ENCODE measurements at places on chromosomes 3 and 15. TPM values are rescaled to one million over a fixed set of nuclear protein-coding genes. Genes with fewer than 3 reads are reported as not detected.

The LRTM1 gene
- total RNA-seq = not detected

The GFM1 gene
- 59.1 TPM for total RNA-seq

The MST1 gene
- total RNA-seq = 11.1 TPM

The CCDC54 gene
- total RNA-seq = not detected

The GOLGA8M gene
- 0.55 TPM for total RNA-seq

DNA sequence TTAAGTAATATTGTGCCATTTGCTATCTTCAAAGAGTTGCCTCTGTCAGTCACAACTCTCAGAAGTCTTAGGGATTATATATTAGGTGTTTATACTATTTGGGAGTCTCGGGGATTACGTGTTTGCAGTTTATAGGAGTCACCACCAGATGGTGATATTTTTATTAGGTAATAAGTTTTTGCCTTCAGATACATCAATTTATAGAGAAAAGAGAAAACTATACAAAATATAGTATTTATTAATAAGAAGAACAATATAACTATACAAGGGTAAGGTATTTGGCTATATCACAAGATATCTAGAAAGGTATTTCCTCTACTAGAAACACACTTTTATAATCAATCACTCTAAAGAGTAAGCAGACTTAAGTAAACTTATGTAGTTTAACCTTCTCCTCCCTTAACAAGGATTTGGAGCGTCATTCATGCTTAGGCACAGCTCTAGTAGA lies 10.7 kb upstream of the DHX36 start:
- H3K27ac ChIP-seq = no peak overlapping the region
- no peaks in the 10 kb centered on the region for H3K4me1 ChIP-seq
- no peak overlapping the region for H3K4me3 ChIP-seq
- H3K36me3 ChIP-seq = no peaks in the 10 kb centered on the region
- no peak for DNase-seq

DNA sequence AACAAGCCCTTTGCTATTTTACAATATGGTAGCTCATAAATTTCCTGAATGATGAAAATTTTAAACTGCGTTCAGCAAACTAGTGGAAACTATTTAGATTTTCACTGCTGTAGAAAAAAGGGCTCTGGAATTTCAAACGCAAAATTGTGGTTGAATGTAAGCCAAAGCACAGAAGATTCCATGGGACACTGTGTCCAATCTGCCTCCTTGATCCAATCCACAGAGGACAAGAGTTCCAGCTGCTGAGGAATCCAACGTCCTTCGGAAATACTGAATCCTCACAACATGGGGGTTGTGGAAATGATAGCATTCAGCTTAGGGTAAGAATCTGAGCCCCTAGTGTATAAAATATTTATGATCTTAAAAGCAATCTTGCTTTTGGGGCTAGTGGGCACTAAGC lies 161.0 kb downstream of the PLD1 start:
- no peak for DNase-seq
- no peak overlapping the region for H3K27ac ChIP-seq
- H3K4me3 ChIP-seq = no peak overlapping the region

GRCh38 chr3:54036543-54036942 lies 85.8 kb upstream of the CACNA2D3 start:
- no peaks in the 10 kb centered on the region for H3K36me3 ChIP-seq
- no peak overlapping the region for H3K27ac ChIP-seq
- H3K4me3 ChIP-seq = no peak overlapping the region
- DNase-seq = no peak

GRCh38 chr3:172391592-172392302 lies 56.5 kb downstream of the GHSR start:
- DNase-seq = no peak
- no peaks in the 10 kb centered on the region for H3K27me3 ChIP-seq
- peaks cover 6% of the 10 kb centered on the region for H3K36me3 ChIP-seq
- H3K27ac ChIP-seq = no peak overlapping the region
- no peak overlapping the region for H3K4me3 ChIP-seq

- H3K4me3 ChIP-seq = no peak overlapping the region
- H3K27me3 ChIP-seq = peaks cover 5% of the 10 kb centered on the region
- no peak for DNase-seq
- peaks cover 6% of the 10 kb centered on the region for H3K4me1 ChIP-seq
- H3K27ac ChIP-seq = no peak overlapping the region
These were observed 67.2 kb downstream of the EIF4E3 start for GRCh38 chr3:71657831-71658530.

DNA sequence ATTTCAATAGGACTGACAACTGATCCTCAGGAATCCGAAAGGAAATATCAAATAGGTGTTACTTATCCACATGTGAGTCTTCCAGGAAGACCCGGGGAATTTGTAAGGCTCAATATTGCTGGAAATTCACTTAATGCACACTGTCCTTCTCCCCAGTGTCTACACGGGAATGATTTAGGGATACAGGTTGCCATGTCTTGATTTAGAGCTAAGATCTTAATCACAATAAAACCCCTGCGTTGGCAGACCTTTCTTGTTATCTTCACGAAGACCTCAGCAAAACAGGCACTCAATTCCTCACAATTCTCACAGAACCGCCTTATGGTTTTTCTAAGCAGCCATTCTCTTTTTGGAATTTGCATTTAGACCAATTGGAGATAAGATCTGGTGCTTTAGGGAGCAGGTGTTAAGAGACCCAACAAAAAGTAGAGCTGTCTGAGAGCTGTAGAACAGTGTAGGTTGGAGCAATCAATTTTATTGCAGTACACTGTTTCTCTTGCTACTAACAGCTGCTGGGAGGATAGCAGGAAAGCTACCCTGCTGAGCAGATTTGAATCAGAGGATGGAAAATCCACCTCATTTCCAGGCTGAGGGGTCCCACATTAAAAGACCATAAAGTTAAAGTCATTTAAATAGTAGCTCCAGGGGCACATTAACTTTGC lies 925.7 kb downstream of the EPHA3 start:
- no peak overlapping the region for H3K4me3 ChIP-seq
- H3K36me3 ChIP-seq = no peaks in the 10 kb centered on the region
- DNase-seq = no peak

DNA sequence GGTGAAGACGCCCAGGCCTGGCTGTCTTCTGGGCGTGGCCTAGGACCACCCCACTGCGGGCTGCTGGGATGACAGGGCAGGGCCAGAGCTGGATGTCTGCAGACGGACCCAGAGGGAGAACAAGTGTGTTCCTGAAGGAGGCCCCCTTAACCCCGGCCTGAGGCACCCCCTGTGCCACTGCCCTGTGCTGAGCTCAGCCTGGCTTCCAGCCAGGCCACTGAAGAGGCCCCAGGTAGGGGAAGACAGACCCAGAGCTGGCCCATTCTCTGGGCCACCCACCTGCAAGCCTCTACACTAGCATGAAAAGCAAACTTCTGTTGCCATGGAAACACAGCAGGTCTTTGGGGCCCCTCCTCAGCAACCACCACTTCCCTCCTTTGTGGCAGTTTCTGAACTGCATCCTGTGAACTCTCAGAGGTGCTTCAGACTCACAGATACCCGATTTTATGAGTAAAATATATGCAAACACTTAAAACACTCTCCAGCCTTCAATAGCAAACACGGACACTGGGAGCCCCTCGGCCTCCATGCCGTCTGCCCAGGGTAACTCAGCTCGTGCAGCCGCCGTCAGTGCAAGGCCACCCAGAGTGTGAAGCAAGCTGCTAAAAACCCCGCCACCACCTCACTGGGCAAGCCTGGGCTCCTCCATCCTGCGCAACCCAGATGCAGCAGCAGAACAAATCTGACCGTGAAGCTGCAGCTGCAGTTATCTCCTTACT lies 42.5 kb downstream of the CMTM6 start:
- no peaks in the 10 kb centered on the region for H3K27me3 ChIP-seq
- H3K4me3 ChIP-seq = peak overlapping the region; percentile 68
- peaks cover 22% of the 10 kb centered on the region for H3K36me3 ChIP-seq
- DNase-seq = peak; percentile 80

GRCh38 chr3:124934577-124934976 lies at the start of gene MUC13:
Gene MUC13, minus strand, starts transcription at chr3:124934751. Its CDS starts 39 bp downstream, at chr3:124934712.
- H3K4me1 ChIP-seq = no peaks in the 10 kb centered on the region
- H3K4me3 ChIP-seq = no peak within 1 kb of the TSS
- no peaks in the 10 kb centered on the region for H3K36me3 ChIP-seq
- H3K27ac ChIP-seq = no peak within 1 kb of the TSS

- peaks cover 90% of the 10 kb centered on the region for H3K4me1 ChIP-seq
- DNase-seq = no peak
These were observed 16.2 kb downstream of the ARHGEF3 start for GRCh38 chr3:56785499-56785898.

DNA sequence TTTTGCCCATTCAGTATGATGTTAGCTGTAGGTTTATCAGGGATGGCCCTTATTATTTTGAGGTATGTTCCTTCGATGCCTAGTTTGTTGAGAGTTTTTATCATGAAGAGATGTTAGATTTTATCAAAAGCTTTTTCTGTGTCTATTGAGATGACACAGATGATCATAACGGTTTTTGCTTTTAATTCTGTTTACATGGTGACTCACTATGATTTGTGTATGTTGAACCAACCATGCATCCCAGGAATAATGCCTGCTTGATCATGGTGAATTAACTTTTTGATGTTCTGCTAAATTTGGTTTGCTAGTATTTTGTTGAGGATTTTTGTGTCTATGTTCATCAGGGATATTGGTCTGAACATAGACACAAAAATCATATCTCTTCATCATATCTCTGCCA lies 8.3 kb downstream of the GPR156 start:
- H3K4me3 ChIP-seq = no peak overlapping the region
- no peaks in the 10 kb centered on the region for H3K36me3 ChIP-seq
- no peak for DNase-seq
- no peak overlapping the region for H3K27ac ChIP-seq
- no peaks in the 10 kb centered on the region for H3K4me1 ChIP-seq
- H3K27me3 ChIP-seq = peaks cover 45% of the 10 kb centered on the region

GRCh38 chr3:71351403-71352149 lies 232.0 kb downstream of the FOXP1 start:
- DNase-seq = no peak
- no peak overlapping the region for H3K4me3 ChIP-seq
- H3K36me3 ChIP-seq = peaks cover 16% of the 10 kb centered on the region
- peaks cover 42% of the 10 kb centered on the region for H3K4me1 ChIP-seq
- no peaks in the 10 kb centered on the region for H3K27me3 ChIP-seq

DNA sequence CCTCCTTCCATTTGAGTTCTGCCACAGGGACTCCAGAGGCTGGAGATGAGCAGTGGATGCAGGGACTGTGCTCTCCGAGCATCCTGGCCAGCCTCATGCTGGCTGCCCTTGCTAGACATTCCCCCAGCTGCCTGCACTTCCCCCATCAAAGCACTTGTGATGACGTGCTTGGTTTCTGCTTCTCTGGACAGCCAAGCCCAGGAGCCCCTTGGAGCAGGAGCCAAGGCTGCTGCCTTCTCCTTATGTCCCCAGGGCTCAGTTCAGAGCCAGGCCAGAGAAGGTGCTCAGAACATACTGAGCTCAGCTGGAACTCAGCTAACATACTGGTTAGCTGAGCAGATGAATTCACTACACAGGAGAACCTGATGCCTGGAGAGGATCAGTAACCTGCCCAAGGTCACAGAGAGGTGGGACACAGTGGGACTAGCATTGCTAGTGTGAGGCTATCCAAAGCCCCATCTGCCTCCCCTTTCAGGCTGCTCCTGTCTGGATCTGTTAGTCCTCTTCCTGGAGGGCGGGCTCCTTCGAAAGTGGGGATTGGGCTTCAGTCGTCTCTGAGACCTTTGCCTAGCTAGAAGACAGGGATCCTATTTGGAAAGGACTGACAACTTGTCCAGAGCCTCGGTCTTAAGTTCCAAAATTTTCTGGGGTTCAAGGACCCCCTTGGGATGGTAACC lies 4.3 kb downstream of the PCBP4 start:
- H3K4me1 ChIP-seq = peaks cover 2% of the 10 kb centered on the region
- peaks cover 2% of the 10 kb centered on the region for H3K27me3 ChIP-seq

DNA sequence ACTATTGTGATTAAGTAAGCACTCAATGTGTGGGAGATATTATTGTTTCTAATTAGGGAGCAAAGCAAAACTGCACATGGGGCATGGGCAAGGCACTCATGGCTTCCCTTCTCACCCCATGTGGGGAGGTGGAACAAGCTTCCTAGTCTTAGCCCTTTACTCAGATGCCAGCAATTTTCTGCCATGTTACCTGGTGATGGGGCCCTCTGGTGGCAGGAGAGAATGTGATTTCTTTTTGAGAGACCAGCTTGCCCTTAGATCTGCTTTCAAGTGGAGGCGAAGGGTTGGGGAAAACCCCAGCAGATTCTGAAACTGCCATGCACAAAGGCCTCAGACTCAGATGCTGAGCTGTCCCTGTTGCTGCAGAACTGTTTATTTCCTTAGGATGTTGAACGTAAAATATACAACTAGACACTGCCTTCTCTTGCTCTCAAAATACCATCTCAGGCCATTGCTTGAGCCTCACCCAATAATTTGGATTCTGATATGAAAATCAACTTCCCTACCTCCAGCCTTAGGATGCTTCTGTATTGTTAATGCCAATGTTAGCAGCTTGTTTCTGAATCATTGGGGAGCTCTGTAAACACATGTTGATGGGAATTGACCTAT lies 130.2 kb upstream of the TPRG1 start:
- H3K4me3 ChIP-seq = no peak overlapping the region
- DNase-seq = peak; percentile 76
- H3K4me1 ChIP-seq = peaks cover 51% of the 10 kb centered on the region
- H3K27ac ChIP-seq = peak overlapping the region; percentile 25
- H3K36me3 ChIP-seq = peaks cover 16% of the 10 kb centered on the region
- no peaks in the 10 kb centered on the region for H3K27me3 ChIP-seq

DNA sequence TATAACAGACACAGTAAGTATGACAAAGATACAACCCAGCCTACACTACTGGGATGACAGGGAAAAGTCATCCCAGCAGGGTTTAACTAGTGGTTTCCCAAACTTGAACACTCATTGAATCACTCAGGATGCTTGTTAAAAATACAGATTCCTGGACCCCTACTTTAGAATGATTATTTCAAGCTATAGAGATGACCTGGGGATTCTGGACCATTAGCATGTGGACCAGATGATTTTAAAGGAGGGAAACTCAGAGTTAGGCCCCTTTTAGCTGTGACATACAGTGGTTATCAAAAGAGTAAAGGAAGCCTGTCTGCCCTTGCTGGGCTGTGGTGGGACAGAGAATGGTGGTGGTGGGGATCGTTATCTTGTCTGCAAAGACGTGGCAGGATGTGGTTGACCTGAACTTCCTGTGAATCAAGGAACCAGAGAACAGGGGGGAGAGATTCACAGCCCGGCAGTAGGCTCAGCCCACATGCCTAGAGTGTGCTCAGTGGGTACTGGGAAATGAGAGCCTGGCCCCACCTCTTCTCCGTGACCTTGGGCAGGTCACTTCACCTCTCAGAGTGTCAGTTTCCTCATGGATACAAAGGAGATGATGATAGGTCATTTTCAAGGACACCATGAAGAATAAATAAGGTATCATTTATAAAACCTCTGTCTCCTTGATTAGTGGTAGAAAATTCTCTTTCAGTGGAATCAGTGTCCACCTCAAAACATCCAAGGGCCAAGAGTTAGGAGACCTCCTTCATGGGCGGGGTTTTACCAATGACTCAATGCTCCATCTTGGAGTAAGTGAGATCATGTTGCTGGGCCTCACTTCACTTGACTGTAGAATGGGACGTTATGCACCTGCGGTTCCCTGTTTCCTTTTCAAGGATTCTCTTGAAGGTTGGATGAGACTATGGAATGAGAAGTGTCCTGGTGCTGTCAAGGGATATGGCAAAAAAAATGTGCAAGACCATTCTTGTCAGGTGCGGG lies 306.5 kb downstream of the RPLP1 start:
- H3K36me3 ChIP-seq = peaks cover 21% of the 10 kb centered on the region
- peak; percentile 90 for DNase-seq
- no peak overlapping the region for H3K4me3 ChIP-seq
- peaks cover 2% of the 10 kb centered on the region for H3K27me3 ChIP-seq
- peaks cover 80% of the 10 kb centered on the region for H3K4me1 ChIP-seq

Measured in activated T-helper 2 cell treated with anti-CD3 and anti-CD28 coated beads, Interferon-gamma antibody, Interleukin-2, Interleukin-4, amounts not matched to agents 10 μg/mL and 5 μg/mL and 100 μg/mL, durations not matched to agents 14 hours and 24 hours and 36 hours (primary cell).